CD4-positive, alpha-beta T cell treated with Interleukin-6 at 100 ng/mL for 8 hours (primary cell): ENCODE measurements at places on chromosomes 16 and 17.
A peak's percentile ranks its signal among the peaks of the same experiment; 100 is the strongest.

GRCh38 chr17:39653662-39654331 is 11.4 kb upstream of the TCAP start:
- DNase-seq = peak; percentile 73

GRCh38 chr17:66255112-66255511 is 25.9 kb upstream of the APOH start:
- DNase-seq = peak; percentile 75

DNA sequence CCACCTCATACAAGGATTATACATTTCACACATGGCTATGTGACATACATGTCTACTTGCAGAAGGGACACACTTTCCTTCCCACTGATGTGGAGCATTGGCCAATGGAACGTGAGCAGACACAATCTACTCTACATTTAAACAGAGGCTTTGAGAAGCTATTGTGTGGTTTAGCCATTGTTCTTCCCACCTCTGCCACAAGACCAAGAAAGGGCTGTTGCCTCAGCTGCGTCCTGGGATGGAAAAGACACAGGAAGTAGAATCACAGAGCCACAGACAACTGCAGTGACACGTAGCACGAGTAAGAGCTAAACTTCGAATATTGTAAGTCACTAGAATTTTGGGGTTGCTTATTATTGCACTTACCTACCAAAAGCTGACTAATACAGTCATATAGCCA is 33.3 kb downstream of the PRKCB start:
- peak; percentile 19 for DNase-seq

- DNase-seq = no peak
These were observed 107.6 kb downstream of the KCNJ2 start for GRCh38 chr17:70276906-70277305.

GRCh38 chr16:1953734-1954133 is 755 bp downstream of the RPL3L start:
- DNase-seq = no peak

GRCh38 chr17:45437465-45438283 is 5.0 kb upstream of the ARHGAP27 start:
- no peak for DNase-seq

- no peak for DNase-seq
These were observed 7.0 kb downstream of the FBF1 start for GRCh38 chr17:75933808-75934207.

DNA sequence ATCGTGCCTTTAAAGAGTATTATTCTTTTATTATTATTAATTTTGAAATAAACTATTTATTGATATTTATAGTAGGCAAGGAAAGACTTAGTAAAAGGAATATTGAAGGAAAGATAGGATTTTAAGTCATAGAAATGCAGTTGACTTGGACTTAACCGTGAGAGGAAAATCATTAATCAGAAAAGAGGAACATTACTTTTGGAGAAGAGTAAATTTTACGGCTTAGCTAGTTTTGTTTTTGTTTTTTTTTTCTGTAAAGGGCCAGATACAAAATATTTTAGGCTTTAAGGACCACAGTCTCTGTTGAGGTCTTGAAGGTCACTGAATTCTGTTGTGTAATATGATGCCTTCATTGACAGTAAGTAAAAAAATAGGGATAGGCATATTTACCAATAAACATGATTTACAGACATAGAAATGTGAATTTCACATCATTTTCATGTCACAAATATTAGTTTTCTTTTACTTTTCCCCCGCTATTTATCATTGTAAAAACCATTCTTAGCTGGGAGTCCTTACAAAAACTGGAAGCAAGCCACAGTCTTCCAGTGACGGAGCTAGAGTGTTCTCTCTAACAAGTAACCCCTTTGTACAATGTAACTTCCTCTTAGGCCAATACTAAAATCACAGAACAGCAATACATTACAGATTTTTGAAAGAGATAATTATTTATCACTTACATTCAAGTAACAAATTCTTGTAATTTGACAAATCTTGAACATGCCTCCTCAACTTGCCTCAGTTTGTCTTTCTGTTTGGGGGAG is 2.3 kb upstream of the KCNJ16 start:
- DNase-seq = no peak
